ENCODE measurements at places on chromosomes 3 and 15.

DNA sequence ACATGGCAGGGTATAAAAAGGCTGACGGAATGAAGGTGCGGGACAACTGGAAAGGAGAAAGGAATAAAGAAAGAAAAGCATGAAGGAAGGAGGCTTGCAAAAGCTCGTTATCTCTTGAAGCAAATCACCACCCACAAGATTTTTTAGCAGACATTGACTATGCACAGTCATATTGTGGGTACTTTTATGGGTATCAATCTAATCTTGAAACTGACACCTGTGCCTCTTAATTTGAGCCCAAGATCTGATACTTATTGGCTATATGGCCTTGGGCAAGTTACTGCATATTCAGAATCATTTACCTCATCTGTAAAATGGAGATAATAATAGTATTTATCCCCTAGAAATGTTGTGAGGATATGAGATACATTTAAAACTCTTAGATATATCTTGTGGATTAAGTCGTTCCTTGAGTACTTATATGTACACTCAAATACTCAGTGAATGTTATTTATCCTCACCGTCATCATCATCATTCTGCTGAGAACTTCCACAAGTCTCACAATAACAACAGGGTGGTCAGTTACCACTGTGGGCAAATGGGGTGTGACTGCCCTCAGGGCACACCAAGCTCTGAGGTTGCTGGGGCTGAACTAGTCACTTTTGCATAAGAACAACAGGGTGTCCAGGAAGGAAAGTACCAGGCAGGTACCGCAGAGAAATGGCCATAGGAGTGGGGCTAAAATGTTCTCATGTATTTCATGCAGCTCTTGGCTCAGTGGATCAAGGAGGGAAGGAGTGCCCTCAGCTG lies 266.1 kb downstream of the SLC9A9 start:
- DNase-seq = no peak

DNA sequence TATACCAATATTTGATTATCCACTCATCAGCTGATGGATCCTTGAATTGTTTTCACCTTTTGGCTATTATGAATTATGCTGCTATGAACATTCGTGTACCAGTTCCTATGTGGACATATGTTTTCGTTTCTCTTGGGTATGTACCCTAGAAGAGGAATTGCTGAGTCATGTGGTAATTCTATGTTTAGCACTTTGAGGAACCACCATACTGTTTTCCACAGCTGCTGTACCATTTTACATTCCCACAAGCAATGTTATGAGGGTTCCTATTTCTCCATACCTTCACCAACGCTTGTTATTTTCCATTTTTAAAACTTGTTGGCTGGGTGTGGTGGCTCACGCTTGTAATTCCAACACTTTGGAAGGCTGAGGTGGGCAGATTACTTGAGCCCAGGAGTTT lies 62.9 kb downstream of the RPLP1 start:
- DNase-seq = no peak

- DNase-seq = no peak
These were observed 39.0 kb downstream of the U2SURP start for GRCh38 chr3:143040261-143040879.

DNA sequence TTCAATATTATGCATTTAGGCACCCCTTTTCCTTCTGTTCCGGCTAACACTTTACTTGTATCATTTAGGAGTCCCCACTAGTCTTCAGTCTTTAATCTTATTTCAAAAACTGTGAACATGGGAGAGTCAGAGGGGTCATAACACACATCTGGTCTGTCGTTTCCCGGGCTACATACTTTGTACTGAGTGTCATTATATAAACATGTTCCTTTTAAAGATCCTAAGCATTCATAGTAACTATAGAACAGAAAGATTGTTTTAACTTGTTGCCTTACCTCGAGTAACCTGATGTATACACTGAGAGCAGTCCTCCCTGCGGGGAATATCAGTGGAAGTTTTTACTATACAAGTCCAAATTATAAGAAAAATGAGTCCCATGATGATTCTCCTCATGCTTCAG lies 78.2 kb upstream of the VEPH1 start:
- no peak for DNase-seq

DNA sequence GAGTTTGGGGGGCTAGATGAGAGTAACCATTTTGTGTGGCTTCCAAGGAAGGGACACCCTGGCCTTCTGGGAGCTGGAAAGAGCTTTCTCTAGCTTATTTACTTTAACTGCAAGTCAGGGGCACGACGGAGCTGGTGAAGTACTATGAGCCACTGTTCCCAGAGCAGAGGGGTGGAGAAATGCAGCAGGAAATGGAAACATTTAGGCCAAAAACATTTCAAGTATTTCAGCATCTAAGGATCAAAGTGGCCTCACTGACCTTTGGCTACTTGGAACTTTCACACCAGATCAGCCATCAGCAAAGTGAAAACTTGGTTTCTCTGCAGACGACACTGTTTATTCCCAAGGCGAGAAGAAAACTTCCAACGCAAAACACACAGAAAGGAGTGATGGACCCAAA lies 7.9 kb downstream of the DGKG start:
- DNase-seq = no peak

GRCh38 chr3:108189440-108189839 lies 32.8 kb downstream of the IFT57 start:
- no peak for DNase-seq

- no peak for DNase-seq
These were observed 301.6 kb downstream of the ZPLD1 start for GRCh38 chr3:102736288-102736974.

- DNase-seq = no peak
These were observed 14.6 kb downstream of the PCNP start for GRCh38 chr3:101588616-101589015.

GRCh38 chr3:114272271-114272670 lies 21.6 kb upstream of the TIGIT start:
- no peak for DNase-seq

DNA sequence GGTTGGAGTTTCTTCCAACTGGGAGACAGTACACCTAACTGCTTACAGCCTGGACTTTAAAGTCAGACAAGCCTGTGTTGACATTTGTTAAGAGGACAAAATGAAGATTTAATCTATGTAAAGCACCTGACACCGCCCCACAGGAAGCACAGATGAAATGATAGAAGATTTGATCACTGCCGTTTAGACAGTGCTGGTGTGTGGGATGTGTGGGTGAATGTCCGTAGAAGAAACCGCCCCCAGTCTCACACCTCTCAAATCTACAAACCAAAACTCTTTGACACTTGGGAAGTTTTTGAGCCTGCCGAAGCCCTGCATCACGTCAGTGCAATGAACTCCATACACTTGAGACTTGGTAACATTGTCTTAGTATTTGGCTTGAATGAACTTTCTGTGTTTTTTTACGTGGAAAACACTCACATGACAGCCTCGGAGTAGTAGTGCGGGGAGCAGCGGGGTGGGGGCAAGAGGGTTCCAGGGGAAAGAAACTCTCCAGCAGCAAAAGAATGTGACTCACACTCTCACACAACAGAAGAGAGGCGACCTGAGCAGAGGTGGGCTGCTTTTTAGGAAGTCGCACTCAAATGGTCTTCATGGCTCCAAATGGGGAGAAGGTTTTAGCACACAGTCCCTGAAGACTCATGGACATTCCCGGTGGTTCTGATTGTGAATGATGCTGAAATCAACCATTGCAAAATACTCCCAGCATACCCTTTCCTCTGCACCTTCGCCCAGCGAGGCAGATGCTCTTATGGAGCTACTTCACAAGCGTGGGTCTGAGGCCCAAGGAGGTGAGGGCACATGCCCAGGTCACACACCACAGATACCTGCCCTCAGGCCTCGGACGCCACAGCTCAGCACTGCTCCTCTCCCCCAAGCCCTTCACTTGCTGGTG lies 79.2 kb downstream of the SRGAP3 start:
- no peak for DNase-seq

GRCh38 chr15:93801206-93801605 lies 430.2 kb upstream of the MCTP2 start:
- DNase-seq = no peak

GRCh38 chr15:56568466-56569167 lies 103.7 kb upstream of the MNS1 start:
- DNase-seq = no peak

DNA sequence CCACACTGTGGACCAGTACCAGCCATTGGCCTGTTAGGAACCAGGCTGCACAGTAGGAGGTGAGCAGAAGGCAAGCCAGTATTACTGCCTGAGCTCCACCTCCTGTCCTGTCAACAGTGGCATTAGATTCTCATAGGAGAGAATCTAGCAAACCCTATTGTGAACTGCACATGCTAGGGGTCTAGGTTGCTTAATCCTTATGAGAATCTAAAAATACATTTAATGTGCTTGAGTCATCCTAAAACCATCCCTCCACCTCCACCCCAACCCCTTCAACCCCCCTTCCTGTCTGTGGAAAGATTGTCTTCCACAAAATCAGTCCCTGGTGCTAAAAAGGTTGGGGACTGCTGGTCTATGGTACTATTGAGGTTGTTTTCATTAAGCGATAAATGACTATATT lies 49.3 kb upstream of the KCNAB1 start:
- no peak for DNase-seq

GRCh38 chr3:98556164-98557130 lies 24.7 kb downstream of the GPR15 start:
- peak; percentile 85 for DNase-seq

- no peak for DNase-seq
These were observed 22.2 kb upstream of the NRROS start for GRCh38 chr3:196617256-196617655.

- no peak for DNase-seq
These were observed 189.7 kb upstream of the CBLB start for GRCh38 chr3:106058475-106058874.

DNA sequence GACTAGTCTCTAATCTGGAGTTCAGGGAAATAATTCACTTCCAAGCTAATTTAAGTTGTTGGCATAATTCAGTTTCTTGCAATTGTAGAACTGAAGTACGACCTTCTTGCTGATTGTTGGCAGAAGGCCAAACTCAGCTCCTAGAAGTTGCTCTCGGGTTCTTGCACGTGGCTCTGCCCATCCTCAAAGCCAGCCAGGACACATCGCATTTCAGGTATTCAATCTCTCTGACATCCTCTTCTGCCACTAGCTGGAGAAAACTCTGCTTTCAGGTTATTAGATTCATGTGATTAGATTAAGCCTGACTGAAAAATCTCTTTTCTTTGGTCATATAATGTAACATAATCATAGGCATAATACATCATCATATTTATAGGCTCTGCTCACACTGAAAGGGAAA lies 362.0 kb downstream of the ZPLD1 start:
- DNase-seq = no peak

DNA sequence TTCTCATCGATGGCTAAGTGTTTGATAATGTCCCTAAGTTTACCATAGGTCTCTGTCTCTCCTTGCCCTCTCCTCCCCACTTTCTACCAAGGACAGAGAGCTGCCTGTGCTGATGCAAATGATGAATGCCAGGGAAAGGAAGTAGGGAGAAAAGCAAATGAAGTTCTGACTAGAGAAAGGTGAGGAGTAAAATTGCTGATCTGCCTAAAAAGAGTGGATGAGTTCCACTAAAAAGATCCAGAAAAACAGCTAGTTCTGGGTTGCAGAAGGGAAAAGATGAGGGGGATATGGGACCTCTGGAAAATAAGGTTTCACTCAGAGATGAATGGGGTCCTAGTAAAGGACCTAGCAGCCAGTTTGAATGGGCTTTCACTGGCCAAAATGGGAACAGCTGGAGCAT lies 13.8 kb downstream of the MYZAP start:
- DNase-seq = no peak

DNA sequence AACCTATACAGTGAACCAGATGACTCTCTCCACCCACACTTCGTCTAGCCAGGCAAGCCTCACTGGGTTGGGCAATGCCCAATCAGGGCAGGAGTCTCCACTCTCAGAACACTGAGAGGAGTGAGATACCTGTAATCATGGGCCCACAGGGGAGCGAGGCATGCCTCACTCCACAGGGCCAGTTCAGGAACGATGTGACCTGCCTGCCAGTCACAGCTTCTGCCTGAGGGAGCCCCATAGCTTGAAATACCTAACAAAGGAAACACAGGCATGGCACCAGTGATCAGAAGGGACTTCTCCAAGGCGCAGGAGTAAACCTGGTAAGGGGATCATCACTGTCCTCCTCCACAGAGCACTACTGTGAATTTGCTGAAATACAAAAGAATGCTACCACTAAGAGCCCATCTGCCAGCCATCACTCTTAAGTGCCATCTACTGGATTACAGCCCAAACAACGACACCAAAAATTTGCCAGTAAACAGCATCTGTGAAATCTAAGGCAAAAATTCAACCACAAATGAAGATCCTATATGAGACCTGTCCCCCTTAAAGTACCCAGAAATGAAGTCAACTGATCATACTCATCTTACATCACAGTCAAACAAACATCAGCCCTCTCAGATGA lies 689.9 kb upstream of the SEMA6D start:
- DNase-seq = no peak

DNA sequence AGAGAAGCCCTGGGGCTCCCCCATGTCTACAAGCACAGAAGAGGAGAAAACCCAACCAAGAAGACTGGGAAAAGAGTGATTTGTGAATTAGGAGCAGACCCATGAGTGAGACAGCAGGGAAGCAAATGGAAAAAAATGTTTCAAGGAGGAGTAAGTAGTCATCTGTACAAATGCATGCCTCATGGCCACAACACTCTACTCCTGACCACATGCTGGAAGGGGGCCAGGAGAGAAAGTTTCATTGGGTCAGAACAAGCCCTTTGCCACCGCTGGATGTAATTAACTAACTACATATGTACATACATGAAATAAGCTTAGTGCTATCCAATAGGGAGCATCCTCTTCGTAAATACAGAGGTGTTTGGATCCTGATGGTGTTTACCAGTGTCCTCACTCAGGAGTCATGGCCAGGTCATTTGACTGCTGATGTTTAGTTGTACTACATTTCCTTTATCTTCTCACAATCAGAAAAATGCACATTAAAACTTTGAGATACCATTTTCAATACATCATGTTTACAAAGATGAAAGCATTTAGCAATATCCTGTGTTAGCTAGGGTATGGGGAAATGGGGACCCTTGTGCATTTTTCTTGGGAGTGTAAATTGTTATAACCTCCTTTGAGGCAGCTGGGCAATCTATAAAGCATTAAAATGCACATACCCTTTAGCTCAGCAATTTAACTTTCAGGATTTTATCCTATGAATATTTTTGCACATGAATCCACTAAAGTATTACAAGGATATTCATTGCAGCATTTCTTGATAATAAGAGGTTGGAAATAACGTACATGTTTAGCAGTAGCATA lies 27.1 kb downstream of the CLRN1 start:
- DNase-seq = no peak
